ENCODE measurements at places on chromosomes 3 and 15.
A peak's percentile ranks its signal among the peaks of the same experiment; 100 is the strongest.

DNA sequence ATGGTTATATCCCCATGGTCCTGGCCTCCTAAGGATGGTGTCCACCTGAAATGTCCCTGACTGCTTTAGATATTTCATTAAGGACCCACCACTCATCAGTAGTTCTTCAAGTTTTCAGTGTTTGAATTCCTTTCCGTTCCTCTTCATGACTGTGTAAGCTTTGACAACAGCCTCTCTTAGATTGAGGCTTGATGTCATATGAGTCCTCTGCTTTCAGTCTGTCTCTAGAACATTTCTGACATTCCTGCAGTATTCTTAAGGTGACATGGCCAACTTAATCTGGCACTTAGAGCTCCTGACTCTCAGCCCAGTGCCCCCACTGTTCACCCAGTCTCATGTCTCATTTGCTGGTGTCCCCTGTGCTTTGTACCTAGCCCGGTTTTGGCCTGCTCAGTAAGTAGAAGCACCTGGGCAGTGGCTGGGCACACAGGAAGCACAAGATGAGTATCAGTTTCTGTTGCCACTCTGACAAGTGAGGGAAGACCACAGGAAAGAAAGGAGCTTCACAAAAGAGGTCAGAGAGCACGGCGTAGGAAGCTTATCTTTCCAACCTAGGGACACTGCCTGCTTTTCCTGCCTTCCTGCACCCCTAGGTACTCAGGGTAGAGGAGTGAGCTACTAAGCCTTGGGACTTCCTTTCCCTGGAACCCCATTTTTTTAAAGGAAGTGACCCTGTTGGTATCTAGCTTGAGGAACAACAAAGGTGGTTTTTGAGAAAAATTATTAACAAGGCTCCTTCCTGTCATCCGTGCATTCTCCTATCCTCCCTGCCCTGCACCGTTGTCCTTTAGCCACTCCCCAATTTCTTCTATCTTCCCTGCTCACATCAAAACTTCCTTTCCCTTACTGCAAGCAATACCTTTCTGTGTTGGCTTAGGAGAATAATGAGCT, 103.1 kb downstream of the KLHL25 start:
- no peak for DNase-seq

DNA sequence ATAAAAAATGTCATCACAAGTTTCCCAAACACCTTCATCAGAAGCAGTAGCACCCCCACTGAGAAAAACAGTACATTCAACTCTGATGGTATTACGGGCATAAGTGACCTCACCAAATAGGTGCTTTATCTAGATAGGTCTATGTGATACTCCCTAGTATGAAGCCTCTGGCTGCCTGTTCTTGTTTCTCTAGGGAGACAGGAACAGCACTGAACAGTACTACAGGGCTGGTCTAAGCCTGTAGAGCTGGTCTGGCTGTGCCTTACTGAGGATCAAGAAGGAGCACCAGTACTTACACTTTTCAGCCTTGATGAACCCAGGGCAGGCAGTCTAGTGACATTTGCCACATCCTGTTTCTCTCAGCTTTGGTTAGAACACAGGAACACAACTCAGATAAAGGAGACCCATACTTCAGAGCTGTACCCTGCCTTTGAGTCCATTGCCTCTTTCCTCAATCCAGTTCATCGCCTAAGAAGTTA, 35.9 kb downstream of the OXNAD1 start:
- DNase-seq, result no peak

DNA sequence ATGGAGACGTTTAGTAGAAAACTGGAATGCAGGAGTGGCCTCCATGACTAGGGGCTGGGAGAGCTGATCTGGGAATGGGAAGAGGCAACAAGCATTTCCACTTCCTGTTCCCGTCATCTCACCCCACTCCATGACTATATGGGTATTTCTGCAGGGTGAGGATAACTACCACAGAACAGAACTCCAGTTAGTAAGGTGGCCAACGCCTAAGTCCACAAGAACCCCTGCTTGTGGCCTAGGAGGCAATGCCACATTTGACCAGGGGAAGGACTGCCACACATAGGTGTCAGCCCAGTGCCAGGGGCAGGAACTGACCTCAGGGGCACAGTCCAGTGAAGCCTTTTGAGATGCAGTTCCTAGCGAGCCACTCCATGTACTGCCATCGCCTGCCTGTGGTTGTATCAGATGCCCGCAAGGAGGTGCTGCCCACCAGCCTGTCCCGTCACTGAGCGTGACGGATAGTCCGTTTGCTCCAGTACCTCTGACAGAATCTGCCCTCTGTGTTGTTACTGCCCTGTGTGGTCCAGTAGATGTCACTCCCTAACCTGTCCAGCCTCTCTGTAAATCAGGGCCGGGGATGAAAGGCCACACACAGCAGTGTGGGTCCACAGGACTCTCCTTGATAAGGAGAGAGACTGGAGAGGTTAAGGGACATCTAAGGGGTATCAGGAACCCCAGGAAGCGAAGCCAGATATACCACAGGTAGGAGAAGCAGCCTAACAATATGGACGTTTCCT, 3.5 kb upstream of the MTFMT start:
- DNase-seq, result peak; percentile 61

GRCh38 chr3:126476166-126477060, 722 bp upstream of the ZXDC start:
- peak; percentile 61 for DNase-seq

GRCh38 chr3:57983734-57984518, 24.3 kb upstream of the FLNB start:
- DNase-seq, result peak; percentile 90

DNA sequence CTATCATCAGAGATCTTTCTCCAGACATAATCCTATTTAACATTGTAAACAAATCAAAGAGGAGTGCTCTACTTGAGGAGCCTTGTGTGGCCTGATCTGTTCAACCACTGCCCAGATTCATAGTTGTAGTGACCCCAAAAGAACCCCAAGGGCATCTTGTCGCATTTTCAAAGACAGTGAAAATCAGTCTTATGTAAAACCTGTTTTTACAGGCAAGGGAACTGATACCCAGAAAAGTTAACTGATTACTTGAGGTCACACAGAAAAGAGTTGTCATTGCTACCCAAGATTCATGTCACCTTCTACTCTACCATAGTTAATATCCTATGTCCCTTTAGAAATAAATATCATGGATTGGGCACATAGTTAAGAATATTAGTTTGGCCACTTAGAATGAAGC, 40.5 kb upstream of the ARPP21 start:
- no peak for DNase-seq

- no peak for DNase-seq
Observed at GRCh38 chr15:40489274-40490175, 18.7 kb downstream of the CHST14 start.

GRCh38 chr3:115581362-115582135, 41.8 kb upstream of the GAP43 start:
- peak; percentile 40 for DNase-seq

GRCh38 chr3:30774062-30774461, 120.4 kb downstream of the GADL1 start:
- DNase-seq, result no peak

DNA sequence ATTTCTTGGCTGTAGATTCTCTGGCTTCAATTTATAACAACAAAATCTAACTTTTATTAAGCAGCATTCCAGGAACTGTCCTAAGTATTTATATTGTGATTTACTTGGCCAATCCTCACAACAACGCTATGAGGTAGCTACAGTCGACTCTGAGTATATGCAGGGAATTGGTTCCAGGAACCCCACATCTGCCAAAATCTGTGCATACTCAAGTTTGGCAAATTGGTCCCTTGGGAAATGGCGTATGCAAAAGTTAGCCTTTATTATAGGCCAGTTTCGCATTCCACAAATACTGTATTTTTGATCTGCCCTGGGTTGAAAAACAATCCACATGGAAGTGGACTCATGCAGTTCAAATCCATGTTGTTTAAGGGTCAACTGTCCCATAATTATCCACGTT, 53.9 kb downstream of the RAP2B start:
- DNase-seq, result no peak
